Right lobe of liver (tissue), 6 donors: ENCODE measurements at places on chromosomes 12 and 14.

DNA sequence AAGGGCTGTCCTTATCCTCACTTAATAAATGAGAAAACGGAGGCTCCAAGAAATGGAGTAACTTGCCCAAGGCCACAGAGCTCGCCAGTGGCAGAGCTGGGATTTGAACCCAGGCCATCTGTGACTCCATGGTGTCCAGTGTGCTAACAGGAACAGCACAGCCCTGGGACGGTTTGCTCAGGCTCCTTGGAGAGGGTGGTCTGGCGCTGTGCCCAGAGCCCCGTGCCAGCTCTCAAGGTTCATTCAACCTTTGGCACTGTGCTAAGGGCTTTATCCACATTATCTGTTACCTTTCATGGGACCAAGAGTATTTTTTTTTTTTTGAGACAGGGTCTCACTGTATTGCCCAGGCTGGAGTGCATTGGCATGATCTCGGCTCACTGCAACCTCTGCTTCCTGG, 8.1 kb downstream of the DAO start:
- DNase-seq, result peak; percentile 89

GRCh38 chr12:130166306-130166705, 4.0 kb downstream of the FZD10 start:
- DNase-seq, result no peak

DNA sequence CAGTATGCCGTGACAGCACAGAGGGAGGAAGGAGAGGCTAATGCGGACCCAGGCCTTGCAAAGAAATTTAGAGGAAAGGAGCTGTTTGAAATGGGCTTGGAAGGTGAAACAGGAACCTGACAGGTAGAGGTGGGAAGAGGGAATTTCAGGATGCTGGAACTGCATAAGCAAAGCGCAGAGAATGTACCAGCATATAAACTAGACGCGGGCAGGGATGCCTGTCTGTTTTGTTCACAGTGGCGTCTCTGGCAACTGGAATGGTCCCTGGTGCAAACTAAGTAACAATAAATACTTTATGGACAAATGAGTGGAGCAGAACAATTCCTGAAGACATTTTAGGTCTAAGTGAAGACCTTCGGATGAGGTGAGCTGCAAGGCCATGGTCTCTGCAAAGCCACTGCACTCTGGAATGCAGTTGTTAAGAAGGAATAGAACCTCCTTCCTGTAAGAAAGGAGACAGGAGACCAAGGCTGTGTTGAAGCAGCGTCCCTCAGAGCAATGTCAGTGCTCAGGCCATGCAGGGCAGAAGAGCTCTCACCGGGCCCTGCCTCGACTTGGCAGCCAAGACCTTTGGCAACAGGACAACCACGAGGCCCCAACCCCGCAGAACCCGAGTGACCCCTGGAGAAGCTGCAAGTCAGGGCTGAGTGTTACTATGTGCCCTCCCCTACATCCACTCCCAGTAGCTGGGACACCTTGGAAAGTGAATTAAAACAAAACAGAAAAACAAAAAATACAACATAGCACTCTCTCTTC, 42.8 kb downstream of the PITPNM2 start:
- DNase-seq, result peak; percentile 76

- no peak for DNase-seq
Measured at GRCh38 chr12:24743941-24744793, 204.7 kb downstream of the BCAT1 start.
